ENCODE measurements at places on chromosomes 1 and 21.
A peak's percentile ranks its signal among the peaks of the same experiment; 100 is the strongest.

DNA sequence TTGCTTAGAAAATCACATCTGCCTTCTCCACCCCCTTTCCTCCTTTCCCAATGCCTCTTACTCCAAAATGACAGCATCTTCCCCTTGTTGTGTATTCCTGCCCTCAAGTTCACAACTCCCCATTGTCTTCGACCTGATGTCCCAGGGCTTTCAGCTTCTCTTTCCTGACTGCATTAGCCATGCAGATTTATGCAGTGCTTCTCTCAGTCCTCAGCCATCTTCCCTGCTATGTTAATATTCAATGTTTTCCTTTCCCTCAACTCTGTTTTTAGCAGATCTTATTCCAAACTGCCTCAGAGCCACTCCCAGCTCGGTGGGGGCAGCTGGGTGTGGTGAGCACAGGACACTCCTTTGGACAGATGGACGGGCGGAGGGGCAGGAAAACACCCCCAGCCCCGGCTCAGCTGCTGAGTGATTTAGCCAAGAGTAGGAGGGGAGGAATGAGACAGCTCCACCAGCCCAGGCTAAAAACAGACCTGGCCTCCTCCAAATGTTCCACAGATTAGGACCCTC is 71.0 kb downstream of the CD2 start:
- no peak for DNase-seq

DNA sequence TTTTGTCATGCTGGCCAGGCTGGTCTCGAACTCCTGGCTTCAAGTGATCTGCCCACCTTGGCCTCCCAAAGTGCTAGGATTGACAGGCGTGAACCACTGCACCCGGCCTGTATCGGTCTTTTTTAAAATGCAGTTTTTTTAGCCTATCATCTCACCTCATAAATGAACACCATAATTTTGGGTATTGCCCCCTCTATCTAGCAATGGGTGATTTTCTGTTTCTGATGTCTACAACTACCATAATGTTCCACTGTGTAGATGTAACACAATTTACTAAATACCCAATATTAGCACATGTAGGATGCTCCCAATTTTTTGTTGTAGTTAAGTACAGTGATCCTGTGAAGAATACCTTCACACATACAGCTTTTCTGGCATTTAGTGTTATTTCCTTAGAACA is 2.0 kb upstream of the CAMTA1 start:
- no peak for DNase-seq

GRCh38 chr1:184298440-184299405 is 88.1 kb upstream of the C1orf21 start:
- DNase-seq = no peak

- no peak for DNase-seq
Measured at GRCh38 chr21:20404915-20405314, 593.3 kb upstream of the NCAM2 start.

DNA sequence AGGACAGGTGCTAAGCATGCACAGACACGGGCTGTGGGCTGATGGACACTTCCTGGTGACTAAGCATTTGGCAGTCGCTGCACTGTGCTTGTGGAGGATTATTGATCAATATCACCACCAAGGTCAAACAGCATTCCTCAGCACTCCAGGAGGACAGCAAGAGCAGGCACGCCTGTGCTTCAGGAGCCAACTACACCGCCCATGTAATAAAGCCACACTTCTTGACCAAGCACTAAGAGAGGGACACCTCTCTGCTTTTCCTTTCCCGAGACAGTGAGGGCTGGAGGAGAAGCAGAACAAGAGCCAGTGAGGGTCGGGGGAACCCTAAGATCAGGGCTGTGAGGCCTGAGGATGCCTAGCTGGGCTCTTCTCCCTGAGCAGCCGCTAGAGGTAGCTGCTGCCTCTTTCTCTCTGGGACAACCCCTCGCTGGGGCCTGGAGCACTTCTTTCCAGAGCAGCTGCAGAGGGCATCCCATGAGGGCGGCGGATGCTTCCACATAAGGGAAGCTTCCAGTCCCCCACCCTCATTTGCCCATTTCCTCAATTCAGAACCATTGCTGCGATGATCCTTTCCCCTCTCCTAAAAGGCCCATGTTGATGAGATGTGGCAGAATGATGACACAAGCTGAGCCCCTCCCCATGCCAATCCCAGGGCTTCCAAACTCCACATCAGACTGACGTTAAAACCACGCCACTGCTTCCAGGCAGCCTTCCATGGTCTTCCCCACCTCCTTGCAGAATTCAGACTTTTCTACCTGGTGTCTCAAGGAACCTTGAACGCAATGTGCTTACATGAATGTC is 19.1 kb downstream of the RAB7B start:
- DNase-seq = peak; percentile 26
